ENCODE measurements at places on chromosomes 3 and 15. TPM values are rescaled to one million over a fixed set of nuclear protein-coding genes. Genes with fewer than 3 reads are reported as not detected.

The WDR76 gene
- polyA plus RNA-seq: 13.2 TPM

- DNase-seq: no peak
Observed at GRCh38 chr15:69012761-69013364, 1.6 kb upstream of the NOX5 start.

DNA sequence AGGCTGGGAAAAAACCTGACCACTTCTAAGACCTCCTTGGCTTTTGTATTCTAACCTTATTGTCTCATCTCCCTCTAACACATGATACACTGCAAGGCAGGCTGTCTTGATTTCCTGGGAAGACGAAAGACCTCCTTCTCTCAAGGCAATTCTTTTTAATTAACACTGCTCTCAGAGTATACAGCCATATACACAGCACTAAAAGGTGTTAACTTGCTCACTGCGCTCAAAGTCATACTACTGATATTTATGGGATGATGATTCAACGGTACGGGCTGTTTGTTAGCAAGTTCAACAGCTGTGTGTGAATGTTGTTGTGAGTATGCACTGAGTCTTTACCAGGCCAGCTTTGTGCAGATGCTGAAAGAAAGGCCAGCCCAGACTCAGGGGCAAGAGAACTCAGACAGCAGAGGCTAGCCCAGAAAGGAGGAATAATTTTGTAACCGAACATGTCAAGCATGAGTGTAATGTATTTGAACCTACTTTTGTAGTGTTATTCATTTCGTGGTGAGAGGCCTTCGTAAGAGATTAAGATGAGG, 229.9 kb downstream of the IL5RA start:
- no peak for DNase-seq

GRCh38 chr15:74196175-74196574, 6.4 kb downstream of the STRA6 start:
- no peak for DNase-seq

The AVEN gene
- polyA plus RNA-seq: 20.0 TPM

The ADGRG7 gene
- polyA plus RNA-seq: not detected

DNA sequence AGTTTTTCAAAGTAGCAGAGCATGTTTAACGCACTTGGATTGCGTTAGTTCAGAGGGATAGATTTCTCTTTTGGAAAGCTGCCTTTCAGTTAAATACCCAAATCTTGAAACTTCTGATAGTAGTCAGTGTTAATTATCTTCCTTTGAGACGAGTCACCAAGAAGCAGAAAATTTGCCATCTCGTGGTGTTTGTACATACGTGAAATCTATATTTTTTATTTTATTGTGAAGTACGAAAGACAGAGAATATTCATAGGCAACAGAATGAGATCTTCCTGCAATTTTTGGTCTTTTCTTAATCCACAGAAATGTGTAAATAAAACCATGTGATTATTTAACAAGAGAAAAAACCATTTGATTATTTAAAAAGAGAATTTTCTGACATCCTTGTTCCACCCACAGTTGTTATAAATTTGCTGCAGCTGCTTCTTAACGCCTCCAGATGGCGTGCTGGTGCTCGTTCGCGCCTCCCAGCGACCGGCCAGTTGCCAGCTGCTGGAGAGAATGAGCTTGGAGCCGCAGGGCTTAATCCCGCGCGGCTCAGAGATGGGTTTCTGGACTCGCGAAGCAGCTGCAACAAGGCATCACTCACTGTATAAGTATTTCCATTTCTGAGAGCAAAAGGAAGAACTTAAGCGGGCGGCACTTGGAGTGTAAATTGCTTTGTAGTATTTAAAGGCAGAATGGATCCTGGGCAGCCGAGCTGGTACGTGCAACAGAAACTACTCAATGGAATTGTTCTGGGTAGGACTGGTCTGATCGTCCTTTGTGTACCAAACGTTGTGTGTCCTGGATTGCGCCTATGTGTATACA, 10.5 kb upstream of the SLITRK3 start:
- peak; percentile 76 for DNase-seq

The FBXO40 gene
- 0.03 TPM for polyA plus RNA-seq

The NAALADL2 gene
- polyA plus RNA-seq: 17.3 TPM
